ENCODE measurements at places on chromosomes 5 and 9. TPM values are rescaled to one million over a fixed set of nuclear protein-coding genes. Genes with fewer than 3 reads are reported as not detected.
A peak's percentile ranks its signal among the peaks of the same experiment; 100 is the strongest.

- no peak for DNase-seq
Observed at GRCh38 chr5:152994033-152994680, 496.3 kb upstream of the GRIA1 start.

GRCh38 chr9:14452539-14452938 is 138.6 kb upstream of the NFIB start:
- DNase-seq, result no peak

DNA sequence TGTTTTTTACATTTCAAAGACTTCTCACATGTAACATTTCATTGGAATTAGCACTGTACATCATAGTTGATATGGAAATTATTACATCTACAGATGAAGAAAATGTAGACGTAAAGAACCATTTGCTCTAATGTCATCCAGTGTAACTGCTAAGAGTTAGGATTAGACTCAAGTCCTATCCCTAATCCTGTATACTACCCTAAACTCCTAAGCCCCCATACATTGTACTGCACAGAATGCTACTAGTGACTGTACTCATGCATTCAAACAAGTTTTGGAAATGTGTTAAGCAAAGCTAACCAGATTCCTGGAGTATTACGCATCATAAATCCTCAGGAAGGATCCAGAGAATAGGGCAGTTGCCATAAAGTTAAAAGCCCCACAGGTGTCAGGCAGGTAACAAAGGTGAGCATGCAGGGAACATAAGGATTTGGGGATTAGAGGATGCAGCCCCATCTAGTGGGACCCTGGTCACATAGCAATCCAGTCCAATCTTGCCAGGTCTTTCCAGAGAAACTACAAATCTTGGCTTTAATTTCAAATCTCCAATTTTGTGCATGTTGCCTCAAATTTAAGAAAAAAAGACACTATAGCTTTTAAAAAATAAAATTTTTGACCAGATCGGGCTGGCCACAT is 32.0 kb downstream of the HAVCR1 start:
- no peak for DNase-seq

The ABO gene
- 1.4 TPM for total RNA-seq

- DNase-seq, result no peak
Observed at GRCh38 chr5:10445352-10445751, 3.7 kb downstream of the ROPN1L start.

The ARHGAP26 gene
- 54.2 TPM for total RNA-seq

DNA sequence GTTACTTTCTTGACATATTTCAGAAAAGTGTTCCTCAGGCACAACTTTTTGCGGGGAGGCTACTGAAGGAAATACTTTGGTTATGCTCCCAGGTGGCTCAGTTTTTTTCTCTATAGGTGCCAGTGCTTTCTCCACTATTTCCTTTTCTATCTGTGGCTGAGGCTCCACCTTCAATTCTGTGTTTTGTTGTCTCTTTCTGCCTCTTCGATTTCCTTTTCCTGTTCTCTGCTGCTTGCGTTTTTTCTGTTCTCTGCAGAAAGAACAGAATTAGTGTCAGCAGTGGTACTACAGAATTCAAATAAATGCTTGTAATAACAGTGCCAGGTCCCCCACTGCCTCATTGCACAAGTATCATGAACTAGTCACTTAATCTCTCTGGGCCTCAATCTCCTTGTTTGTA is 7.0 kb downstream of the HEMGN start:
- DNase-seq, result no peak

The ZNF454 gene
- total RNA-seq, result 10.6 TPM

The WNK2 gene
- 4.8 TPM for total RNA-seq

- DNase-seq, result no peak
Observed at GRCh38 chr5:91224969-91225368, 158.1 kb downstream of the ARRDC3 start.

- no peak for DNase-seq
Observed at GRCh38 chr5:78778538-78778937, 130.0 kb upstream of the LHFPL2 start.

DNA sequence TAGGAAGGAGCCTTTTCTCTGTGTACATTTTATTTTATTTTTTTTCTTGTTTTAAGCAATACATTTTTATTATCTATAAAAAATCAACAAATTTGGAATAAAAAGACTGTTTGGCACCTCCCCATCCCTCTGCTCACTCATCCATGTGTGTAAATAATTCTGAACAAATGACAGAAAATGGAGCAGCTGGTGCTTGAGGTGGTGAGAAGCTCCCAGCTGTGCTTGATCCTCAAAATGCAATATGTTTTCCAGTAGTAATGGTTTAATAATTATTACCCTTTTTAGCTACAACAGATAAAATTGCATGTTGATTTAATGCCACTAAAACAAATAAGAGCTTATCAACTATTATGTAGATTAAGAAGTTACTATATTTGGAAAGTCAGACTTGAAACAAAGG is 132.5 kb downstream of the CDH18 start:
- DNase-seq, result no peak

- no peak for DNase-seq
Observed at GRCh38 chr5:5383461-5383860, 39.0 kb upstream of the ICE1 start.

The C8G gene
- total RNA-seq, result 1.0 TPM

DNA sequence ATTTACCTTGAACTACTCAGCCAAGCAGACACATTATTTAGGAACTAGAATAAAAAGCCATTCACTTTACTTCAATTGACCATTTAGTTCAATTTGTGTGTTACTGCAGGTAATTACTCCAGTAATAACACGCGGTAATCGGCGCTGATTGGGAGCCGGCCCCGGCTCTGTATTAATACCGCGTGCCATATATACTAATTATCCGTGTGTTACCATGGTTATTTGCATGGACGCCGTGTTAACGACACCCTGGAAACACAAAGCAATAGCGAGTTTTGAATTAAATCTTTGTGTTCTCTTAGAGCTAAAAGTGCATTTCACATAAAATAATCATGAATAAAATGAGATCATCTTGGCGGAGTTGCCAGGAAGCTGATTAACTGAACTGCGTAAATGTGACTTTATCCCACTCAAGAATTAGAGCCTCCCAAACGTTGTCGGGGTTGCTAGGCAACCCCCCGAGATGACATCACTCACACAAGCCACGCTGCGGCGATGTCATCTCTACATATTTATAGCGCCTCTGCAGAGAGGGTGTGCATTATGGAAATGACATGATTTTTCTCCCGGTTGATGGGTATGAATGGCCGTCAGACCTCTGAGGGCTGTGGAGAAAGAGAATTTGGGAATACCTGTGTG is 41.4 kb upstream of the RNU6ATAC start:
- DNase-seq, result peak; percentile 61

The FBP1 gene
- 13.6 TPM for total RNA-seq

DNA sequence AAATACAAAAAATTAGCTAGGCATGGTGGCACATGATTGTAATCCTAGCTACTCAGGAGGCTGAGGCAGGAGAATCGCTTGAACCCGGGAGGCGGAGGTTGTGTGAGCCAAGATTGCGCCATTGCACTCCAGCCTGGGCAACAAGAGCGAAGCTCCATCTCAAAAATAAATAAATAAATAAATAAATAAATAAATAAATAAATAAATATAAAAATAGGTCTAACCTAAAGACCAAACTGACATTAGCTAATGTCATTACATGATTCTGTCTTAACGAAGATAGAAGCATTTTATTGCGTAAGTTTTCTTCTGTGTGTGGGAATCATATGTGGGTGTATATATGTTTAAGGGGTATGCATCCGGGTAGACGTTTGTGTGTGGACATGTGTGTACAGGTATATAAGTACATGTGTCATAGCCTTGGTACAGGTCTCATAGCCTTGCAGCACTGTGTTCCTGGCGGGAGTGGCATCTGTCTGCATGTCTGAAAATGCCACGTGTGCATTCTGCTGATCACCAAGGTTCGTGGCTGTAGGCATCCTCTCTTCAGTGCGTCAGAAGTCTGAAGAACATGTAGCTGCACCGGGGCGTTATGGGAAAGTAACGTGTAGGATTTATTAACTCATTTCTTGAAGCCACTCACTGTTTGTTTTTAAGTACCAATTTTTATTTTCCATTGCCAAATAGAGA is 298.1 kb downstream of the NR3C1 start:
- DNase-seq, result no peak

The PHAX gene
- 47.1 TPM for total RNA-seq

Data from urinary bladder (tissue), 4 donors.